Right cardiac atrium (tissue), 5 donors: ENCODE measurements at places on chromosomes 11 and 22. TPM values are rescaled to one million over a fixed set of nuclear protein-coding genes. Genes with fewer than 3 reads are reported as not detected.

Gene ANO1
- 7.9 TPM for total RNA-seq

GRCh38 chr22:48306284-48306683 is 1521.4 kb downstream of the BRD1 start:
- no peak for DNase-seq

- no peak for DNase-seq
Measured at GRCh38 chr11:67592880-67593564, 9.4 kb downstream of the GSTP1 start.

- DNase-seq: peak; percentile 91
Measured at GRCh38 chr22:17084554-17085276, at the start of gene IL17RA. TSS of gene IL17RA (plus strand) at chr22:17085000. CDS start at chr22:17085092, 92 bp downstream.

GRCh38 chr11:96107143-96107824 is 183.4 kb upstream of the MTMR2 start:
- no peak for DNase-seq

- DNase-seq: no peak
Measured at GRCh38 chr22:35883031-35883620, 145.5 kb downstream of the RBFOX2 start.

DNA sequence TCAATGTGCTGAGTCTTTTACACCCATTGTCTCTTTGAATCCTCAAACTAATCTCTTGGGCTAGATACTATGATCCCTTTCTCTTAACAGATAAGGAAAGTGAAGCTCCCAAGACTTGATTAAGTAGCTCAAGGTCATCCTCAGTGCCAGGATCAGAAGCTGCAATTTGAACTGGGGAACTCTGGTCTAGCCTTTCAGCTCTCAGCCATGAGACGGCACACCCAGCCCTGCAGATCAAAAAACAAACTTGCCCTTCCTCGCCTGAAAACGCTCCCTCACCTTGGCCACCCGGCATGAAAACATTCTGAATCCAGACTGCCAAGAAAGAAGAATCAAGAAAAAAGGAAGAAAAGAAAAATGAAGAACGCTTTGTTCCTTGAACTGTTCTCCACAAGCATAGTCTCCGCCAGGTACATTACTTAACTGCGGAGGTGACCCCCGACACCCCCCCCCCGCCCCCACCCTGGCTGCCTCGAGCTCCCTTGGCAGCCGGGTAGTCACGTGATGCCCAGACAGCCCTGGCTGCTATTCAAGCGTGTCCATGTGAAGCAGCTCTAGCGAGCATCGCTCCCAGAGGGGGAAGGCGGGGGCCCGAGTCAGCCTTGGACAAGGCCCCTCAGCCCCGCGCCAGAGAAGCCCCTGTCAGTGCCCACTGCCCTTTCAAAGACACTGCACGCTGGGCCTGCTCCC is 451.2 kb downstream of the MIAT start:
- peak; percentile 68 for DNase-seq

Gene SEPTIN3
- 0.17 TPM for total RNA-seq

Gene ART5
- total RNA-seq: 2.1 TPM

DNA sequence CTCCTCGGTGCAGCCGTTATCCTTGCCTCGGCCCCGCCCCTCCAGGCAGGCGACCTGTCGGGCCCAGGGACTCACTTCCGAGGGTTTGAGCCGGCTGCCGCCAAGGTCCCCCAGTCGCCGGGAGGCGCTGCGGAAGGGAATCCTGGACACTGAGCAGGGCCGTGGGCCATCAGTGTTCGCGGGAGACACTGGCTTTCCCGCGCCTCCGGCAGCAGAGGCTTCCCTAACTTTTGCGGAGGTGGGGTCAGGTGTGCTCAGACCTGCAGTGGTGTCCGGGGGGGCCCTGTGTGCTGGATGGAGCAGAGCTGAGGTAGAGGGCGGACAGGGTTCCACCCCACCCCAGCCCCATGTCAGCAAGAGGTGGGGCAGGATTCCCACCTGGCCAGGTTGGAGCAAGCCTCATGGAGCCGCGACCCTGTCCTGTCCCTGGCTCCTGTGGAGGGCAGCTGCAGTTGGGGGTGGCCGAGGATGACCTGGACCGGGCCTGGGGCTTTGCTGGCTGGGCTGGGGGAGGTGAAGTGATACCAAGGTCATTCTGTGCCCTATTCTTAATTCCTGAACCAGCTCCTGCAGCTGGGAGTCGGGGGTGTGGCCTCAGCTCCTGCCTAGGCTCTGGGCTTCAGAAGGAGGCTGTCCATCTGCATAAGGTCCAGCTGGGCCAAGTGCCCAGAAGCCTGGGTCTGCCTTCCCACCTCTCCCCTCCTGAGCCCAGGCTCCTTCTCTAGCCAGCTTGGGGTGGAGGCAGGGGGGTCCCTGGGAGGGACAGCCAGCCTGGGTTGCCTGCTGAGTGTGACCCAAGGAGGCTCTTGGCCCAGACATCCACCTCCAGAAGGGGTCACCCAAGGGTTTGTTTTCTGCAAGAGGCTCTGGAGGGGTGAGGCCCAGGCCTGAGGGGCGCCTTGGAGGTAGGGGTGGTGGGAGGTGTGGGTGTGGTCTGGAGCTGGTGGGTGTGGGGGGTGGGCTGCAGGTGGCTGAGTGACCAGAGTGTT is 8.4 kb downstream of the TSPAN4 start:
- no peak for DNase-seq

Gene PLAAT5
- 5.2 TPM for total RNA-seq

Gene C11orf42
- not detected for total RNA-seq

DNA sequence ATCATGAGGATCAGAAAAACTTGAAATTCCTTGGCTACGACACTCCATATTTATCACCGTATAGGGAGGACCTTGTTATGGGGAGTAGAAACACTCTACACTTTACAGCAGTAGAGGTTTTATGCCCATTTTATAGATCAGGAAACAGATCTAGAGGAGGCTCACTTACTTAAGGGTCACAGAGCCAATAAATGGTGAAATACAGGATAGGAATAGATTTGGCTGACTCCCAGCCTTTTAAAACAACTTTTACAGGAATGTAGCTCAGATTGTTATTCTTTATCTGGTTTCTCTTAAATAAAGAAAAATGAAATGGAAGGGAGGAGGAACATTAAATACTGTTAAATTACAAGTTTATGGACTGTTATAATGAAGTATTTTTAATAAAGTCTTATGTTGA is 14.8 kb downstream of the FBXO7 start:
- no peak for DNase-seq

Gene CSF2RB
- total RNA-seq: 1.8 TPM

Gene NCF4
- 6.6 TPM for total RNA-seq

Gene IFITM1
- total RNA-seq: 85.0 TPM

Gene TTLL8
- total RNA-seq: not detected

DNA sequence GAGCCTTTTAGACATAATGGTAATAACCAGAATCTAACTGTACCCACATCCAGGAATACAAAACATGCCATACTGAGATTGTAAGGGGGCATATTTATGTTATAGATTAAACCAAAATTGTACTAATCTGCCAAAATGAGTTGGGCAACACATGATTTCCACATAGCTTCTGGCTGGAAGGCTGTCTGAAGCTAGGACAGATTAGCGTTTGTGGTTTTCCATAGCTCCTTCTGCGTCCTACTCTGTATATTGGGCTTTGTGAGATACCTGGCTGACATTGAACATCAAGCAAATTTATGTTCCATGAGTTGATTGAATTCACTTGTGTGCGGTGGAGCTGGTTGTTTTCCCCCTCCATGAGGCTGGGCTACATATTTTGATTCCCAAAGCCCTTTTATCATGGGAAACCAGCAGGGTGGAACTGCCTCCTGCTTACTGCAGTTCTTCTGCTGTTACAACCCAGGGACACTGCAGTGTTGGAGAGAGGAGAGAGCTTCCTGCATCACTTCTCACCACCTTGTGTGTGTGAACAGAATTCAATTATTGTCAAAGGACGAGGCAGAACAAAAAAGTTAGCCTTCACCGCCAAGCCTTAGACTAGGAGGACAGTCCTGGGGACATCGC is 114.9 kb downstream of the C11orf91 start:
- no peak for DNase-seq

Gene MRGPRX3
- total RNA-seq: not detected

- no peak for DNase-seq
Measured at GRCh38 chr22:17137861-17138425, 16.8 kb upstream of the TMEM121B start.

GRCh38 chr11:111731821-111732220 is 34.4 kb downstream of the PPP2R1B start:
- DNase-seq: no peak

GRCh38 chr11:129639300-129639699 is 176.3 kb upstream of the TMEM45B start:
- no peak for DNase-seq

DNA sequence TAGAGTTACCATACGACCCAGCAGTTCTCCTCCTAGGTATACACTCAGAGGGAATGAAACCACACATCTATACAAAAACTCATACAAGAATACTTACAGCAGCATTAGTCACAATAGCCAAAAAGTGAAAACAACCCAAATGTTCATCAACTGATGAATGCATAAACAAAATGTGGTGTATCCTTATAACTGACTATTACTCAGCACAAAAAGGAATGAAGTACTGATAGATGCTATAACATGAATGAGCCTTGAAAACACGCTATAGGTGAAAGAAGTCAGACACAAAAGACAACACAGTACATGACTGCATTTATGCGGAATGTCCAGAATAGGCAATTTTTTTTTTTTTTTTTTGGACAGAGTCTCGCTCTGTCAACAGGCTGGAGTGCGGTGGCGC is 23.1 kb downstream of the NCAPD3 start:
- no peak for DNase-seq

- no peak for DNase-seq
Measured at GRCh38 chr11:102788334-102788995, 8.0 kb upstream of the MMP10 start.

- peak; percentile 73 for DNase-seq
Measured at GRCh38 chr22:24969560-24970301, 17.2 kb downstream of the KIAA1671 start.

Gene CADM1
- 25.4 TPM for total RNA-seq

Gene SLC22A25
- total RNA-seq: not detected

Gene CECR2
- 5.2 TPM for total RNA-seq
